ENCODE measurements at places on chromosomes 6 and 20.

DNA sequence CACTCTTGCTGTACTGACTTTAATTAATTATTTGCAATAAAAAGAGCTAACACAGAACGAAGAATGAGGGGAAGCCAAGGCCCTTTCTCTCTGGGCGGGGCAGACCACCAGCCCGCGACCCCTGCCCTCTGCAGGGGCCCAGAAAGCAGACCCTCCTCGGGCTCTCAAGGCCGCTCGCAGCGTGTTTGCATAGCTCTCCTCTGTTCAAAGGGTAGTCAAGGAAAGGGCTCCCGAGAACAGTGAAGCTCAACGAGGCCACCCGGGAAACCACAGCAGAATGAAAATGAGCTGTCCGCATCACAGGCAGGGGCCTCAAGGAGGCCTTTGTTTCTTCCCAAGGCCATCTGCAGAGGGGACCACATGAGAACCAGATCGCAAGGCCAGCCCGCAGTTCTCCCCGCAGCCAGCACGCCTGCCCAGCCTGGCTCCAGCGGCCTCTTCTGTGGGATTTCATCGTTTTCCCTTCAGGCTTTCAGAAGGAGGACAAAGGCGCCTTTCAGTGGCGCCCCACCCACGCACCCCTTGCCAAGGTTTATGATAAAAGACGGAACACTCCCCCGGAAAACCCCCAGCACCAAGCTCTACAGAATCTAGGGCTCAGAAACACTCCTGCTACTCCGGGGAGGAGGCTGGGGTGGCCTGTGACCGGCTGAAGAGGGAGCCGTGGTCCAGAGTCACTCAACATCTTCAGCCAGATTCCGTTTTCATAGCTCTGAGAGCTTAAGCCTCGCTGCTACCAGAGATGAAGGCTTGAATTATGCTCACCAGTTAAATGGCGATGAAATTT, 25.3 kb downstream of the ACSS1 start:
- peak; percentile 97 for DNase-seq

- DNase-seq: peak; percentile 20
Observed at GRCh38 chr6:31952140-31952805, 6.4 kb downstream of the CFB start.

DNA sequence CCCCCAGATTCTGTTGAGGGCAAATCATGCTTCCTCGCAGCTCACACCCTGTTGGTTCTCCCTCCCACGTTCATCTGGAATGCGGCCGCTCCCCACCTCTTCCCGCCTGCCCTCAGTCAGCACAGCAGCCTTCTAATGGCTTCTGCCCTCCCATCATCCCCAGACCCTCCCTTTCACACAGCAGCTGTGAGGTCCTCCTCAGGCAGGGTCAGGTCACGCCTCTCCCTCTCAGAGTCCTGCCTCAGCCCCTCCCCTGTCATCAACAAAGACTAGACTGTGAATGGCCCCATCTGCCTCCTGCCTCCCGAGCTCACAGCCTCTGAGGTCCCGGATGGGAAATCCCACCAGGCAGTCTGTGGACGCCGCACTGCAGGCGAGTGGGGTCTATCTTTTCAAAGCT, 7.9 kb upstream of the BHLHE23 start:
- no peak for DNase-seq

GRCh38 chr6:52400313-52401041, 19.7 kb upstream of the EFHC1 start:
- no peak for DNase-seq

DNA sequence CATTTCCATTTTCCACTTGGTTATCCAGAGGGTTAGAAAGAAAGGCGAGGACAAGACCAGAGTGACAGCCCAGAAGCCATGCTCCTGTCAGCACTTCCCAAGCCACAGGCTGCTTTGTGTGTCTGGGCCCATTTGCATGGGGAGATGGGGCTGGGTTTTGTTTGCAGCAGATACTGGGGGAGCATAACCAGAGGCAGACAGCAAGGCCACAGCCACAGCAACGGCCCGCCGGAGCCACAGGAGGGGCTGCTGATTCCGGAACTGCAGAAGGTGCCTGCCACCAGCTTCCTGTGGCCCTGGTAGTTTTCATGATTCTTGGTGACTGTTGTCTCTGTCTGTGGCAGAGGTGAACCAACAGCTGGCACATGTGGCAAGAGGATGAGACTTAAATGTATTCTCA, 106.6 kb downstream of the DLL1 start:
- no peak for DNase-seq

- no peak for DNase-seq
Observed at GRCh38 chr6:17093686-17094085, 8.2 kb upstream of the STMND1 start.

GRCh38 chr6:8462169-8462568, 26.8 kb upstream of the SLC35B3 start:
- DNase-seq: no peak

GRCh38 chr20:54389596-54390280, 85.7 kb upstream of the DOK5 start:
- no peak for DNase-seq

DNA sequence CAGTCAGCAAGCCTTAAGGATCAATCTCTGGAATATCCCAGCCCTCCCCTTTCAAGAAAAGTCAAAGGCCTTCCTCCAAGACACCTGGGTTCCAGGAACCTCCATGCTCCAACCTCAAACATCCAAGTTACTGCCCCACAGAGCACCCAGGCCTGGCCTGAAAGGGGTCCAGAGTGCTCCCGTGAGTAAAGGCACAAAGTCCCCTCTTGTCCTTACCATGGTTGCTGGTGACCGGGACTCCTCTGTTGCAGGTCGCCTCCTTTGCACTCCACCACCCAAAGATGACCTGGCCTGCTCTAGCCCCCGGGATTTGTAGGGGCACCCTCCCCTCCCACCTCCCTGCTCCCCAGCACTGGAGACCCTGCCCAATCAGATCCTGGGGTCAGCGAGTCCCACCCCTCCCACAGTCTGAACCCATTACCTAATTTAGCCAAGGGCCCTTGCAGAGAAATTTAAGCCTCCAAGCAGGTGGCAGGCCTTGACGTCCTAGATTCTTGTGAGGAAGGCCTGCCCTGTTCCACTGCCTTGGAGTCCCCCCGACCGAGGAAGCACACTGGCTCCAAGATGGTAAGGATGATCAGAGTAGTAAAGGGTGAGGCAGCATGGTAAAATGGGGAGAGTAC, at the start of gene TNNC2:
Gene TNNC2 (minus strand): TSS at position 283 of the 623 bp plus-strand sequence. CDS start 64 bp downstream, at position 219.
- DNase-seq: no peak

DNA sequence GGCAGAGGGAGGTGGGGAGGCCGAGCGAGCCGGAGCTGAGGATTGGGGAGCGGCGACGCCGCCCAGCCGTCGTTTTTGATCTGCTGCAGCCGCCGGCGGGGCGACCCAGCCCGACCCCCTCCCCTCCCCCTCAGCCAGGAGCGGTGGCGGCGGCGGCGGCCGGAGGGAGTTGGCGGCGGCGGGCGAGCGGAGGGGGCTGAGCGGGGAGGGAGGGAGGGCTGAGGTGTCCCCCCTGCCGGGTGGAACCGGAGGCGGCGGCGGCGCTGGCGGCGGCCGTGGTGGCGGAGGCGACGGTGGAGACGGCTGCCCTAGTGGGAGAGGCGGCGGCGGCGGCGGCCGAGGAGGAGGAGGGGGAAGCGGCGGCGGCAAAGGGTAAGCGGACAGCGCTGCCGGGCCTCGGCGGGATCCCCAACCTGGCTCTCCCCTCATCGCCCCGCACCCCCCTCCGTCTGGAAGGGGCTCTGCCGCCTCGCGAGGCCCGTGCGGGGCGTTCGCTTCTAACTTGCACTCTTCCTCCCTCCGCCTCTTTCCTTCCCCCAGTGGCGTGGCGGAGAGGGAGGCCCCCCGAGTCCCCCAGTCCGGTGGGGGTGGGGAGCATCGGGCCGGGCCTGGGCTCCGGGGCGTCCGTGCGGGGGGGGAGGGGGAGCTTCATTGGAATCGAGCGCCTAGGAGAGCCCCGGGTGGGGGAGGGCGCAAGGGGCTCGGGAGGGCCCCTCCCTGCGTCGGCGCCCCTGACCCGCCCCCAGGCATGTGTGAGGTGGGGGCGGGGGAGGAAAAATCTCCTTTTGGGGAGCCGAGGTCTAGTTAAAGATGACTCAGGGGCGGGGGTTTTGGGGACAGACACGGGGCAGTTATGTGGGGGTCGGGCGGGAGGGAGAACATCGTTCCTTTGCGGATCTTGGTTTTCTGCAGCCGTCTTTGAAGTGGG, at the start of gene TAB2:
Gene TAB2 (plus strand): TSS at position 69 of the 928 bp plus-strand sequence. CDS start 52,286 bp downstream, outside the sequence.
- no peak for DNase-seq

GRCh38 chr6:56852260-56853010, 102.5 kb upstream of the BEND6 start:
- DNase-seq: no peak

DNA sequence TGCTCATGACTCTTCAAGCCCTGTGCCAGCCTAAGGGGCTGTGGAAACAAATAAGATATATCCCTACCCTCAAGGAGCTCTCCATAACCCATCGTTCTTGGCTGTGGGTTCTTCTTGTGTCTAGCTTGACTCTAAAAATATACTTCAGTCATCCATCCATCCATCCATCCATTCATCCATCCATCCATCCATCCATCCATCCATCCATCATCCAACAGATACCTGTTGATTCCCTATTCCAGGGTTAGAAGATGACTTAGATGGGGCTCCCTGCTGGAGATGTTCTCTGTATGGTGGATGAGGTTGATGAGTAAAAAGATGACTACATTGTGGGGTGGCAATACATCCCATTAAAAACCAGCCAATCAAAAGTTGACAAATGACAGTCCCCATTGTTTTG, 23.5 kb downstream of the HCK start:
- no peak for DNase-seq

GRCh38 chr6:148491638-148492251, 149.1 kb downstream of the SASH1 start:
- DNase-seq: no peak

DNA sequence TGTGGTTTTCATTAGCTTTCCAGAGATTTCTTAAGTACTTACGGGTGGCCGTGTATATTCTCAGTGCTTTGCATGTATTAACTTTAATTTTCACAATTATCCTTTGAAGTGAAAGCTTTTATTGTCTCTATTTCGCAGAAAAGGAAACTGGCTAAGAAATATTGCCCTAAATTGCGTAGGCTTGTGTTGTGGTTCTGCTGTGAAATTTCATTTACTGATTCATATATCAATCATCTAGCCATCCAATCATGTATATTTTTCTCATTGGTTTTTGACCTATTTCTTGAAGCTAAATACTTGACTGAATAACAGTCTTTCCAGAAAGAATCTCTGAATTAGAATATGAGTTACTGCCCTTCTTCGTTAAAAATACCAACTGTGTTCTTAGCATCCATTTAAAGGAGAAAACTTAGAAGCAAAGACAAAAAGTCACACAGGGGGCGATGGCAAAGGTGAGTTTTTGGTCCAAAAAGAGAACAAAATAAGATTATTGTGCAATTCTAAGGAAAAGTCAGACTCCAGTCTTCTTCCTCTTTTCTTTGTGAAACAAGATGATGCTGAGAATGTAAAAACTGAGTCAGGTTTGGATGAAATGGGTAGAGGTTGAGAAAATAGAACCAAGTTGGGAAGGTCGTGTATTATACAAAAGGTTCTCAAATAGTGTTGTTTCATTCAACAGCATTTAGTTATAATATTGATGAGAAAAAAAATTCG, 1.4 kb downstream of the CYB5R4 start:
- no peak for DNase-seq

GRCh38 chr20:58019027-58019849, 209.2 kb downstream of the ANKRD60 start:
- no peak for DNase-seq

DNA sequence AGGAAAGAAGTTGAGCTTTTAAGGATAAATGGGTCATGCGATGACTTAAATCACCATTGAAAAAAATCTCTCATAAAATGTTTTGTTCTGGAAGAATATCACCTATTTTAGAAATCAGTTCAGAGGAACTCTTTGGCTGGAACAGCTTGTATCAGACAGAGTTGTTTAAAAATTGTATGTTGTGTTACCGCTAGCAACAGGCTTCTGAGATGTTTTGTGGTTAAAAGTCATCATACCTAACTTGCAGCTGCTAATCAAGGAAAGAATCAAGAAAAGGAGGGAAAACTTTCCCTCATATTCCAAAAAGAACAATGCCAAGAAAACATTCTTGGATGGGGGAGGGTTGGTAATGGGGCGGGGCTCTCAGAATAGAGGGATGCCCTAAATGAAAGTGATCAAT, 220.7 kb upstream of the CITED2 start:
- DNase-seq: no peak

DNA sequence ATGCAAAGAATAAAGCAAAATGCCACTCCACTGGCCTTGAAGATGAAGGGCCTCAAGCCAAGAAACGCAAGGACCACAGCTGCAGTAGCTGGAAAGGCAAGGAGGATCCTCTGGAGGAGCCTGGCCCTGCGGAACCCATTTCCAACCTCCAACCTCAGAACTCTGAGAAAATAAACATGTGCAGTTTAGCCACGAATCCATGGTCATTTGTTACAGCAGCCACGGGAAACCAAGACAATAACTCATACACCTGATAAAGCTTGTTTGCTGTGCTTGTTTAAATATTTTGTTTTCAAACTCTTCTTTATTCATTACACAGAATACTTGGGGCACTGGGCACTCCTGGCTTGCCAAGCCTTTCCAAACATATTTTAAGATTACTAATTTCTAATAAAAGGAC, 10.4 kb downstream of the SERPINB6 start:
- no peak for DNase-seq

GRCh38 chr6:15872241-15873103, 209.6 kb upstream of the DTNBP1 start:
- DNase-seq: no peak

DNA sequence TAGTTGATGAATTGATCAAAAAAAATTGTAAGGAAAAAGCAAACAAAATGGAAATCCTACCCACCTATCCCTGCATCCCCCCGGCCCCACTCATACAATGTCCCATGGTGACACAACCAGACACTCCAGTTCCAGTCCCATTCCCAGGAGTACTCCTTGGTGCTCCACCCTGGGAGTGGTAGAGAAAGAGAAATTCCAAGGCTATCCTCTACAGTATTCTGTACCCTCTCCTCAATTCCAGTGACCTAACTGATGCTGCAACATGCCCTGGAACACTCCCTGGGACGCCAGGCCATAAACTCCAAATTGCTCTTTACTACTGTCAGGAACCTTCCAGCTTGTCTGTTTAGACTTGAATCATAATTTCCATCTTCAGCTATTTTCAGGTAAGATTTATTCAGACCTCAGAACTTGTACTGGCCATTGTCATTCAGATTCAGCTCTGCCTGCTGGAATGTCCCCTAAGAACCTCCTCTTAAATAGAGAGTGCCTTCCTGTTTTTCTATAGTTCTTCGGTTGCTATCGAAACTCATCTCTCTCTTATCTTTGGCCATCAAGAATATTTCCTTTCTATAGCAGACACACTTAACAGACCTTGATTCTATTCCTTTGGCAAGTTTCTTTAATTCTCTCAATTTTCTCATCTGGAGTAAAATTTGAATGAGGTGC, 8.7 kb downstream of the GPX6 start:
- DNase-seq: no peak

Data from hippocampal formation (tissue), 2 donors.